ENCODE measurements at places on chromosomes 4 and X.

GRCh38 chrX:68433155-68433980, at the start of gene OPHN1:
OPHN1 (minus strand) TSS chrX:68433495; CDS start chrX:68433020, 475 bp downstream.
- no peak for DNase-seq

DNA sequence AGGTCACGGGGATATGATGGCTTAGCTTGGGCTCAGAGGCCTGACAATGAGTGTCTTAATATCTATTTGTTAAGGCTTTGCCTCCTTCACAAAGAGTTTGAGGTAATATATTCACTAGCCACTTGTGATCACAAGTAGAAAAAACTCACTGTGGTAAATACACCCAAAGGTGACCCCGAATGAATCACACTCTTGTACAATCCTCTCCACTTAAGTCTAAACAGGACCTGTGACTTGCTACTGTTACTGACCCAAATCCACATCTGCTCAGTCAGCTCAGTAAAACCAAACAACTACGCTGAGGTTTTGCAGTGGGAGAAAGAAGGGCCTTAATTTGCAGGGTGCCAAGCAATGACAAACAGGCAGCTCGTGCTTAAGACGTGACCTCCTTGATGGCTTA, 223.8 kb upstream of the MAGEC2 start:
- DNase-seq = no peak

GRCh38 chrX:33840176-33840575, 291.9 kb downstream of the FAM47A start:
- DNase-seq = no peak

DNA sequence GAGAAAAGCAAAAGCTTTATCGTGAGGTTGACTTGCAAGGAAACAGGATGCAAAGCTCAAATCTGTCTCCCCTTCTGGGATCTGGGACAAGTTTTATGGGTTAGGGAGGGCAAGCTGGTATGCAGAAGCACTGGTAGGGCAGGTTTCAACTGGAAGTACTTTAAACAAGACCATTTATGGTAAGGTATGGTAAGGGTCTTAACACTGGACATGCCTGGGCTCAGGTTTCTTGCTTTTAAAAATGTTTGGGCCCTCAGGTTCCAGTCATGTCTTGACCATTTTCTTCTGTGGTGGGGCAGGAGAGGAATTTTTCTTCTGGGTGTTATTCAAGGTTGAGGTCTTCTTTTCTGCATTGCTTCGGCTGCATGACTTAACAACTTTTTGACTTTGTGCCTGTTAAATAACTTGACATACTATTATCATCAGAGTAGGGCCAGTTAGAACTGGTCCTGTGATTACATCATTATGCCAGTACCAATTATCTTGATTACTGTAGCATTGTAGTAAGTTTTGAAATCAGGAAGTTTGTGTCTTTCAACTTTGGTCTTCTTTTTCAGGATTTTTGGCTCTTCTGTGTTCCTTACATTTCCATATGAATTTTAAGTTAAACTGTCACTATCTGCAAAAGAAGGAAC, 33.7 kb downstream of the CD38 start:
- no peak for DNase-seq

DNA sequence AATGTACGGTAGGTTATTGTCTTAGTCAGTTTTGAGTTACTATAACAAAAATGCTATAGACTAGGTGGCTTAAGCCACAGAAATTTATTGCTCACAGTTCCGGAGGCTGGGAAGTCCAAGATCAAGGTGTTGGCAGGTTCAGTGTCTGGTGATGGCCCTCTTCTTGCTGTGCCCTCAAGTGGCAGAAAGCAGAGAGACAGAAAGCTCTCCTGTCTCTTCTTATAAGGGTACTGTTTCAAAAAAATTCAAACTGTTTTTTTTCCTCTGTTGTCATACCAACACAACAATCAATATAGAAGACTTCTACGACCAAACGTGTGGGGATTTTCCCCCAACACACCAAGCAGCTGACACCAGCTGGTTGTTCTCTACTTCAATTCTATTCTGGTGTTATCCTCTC, 53.4 kb downstream of the ADGRG4 start:
- DNase-seq = no peak

DNA sequence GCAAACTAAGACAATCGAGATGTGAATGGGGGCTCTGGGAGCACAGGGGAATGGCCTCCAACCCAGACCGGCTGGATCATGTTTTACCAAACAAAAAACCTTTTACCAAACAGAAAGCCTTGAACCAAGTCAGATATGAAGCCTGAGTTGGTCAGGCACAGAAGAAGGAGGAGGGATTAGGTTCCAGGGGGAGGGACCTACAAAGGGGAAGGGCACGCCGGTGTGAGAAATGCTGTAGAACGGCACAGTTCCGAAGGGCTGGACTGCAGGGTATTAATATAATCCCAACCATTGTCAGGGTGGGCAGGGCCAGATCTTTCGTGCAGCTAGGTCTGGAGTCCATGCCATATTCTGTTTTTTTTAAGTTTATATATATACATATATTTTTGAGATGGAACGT, 52.9 kb upstream of the NYX start:
- no peak for DNase-seq

GRCh38 chrX:136546371-136546781, 14.4 kb downstream of the VGLL1 start:
- no peak for DNase-seq

DNA sequence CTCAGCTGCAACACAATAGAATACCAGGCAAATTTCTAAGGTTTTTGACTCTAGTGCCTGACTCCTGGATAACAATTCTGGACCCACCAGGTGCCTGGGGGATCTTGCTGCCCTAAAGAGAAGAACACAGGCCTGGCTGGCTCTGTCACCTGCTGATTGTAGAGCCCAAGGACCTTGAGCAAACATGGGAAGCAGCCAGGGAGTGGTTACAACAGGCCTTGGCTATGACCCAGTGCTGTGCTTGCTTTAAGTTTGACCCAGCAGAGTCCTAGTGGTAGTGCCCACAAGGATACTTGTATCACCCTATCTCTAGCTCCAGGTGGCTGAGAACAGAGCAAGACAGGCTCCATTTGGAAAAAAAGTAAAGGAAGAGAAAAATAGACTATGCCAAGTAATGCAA, 176.8 kb upstream of the DCAF12L2 start:
- DNase-seq = no peak

DNA sequence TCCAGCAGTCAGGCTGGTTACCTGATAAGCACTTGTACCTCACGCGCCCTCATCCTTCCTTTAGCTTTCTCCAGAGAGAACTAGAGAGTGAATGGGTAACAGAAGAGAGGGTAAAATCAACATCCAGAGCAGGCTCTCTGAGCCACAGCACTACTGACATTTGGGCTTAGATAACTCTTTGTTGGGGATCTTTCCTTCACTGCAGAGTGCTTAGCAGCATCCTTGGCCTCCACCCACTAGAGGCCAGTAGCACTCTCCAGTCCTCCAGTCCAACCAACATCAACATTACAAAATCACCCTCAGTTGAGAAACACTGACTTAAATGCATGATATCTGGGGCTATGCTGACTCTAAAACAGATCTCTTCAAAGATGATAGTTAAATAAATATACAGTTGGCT, 220.7 kb downstream of the TACR3 start:
- DNase-seq = no peak

DNA sequence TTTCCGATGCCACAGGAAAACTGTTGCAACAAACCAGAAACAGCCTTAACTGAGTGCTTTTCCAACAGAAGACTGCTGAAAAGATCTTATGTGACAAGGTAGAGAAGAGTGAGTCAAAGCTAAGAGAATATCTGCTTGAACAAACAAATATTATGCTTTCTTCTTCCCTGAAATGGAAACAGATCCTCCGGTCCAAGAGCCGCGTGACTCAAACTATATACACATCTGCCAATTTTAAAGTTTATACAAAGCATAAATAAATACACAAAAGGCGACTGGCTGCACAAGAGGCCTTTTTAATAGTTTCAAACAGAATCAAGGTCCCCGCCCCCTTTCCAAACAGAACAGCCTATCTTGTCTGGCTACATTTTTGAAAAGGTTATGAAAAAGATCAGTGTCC, 329.7 kb upstream of the F9 start:
- DNase-seq = no peak

DNA sequence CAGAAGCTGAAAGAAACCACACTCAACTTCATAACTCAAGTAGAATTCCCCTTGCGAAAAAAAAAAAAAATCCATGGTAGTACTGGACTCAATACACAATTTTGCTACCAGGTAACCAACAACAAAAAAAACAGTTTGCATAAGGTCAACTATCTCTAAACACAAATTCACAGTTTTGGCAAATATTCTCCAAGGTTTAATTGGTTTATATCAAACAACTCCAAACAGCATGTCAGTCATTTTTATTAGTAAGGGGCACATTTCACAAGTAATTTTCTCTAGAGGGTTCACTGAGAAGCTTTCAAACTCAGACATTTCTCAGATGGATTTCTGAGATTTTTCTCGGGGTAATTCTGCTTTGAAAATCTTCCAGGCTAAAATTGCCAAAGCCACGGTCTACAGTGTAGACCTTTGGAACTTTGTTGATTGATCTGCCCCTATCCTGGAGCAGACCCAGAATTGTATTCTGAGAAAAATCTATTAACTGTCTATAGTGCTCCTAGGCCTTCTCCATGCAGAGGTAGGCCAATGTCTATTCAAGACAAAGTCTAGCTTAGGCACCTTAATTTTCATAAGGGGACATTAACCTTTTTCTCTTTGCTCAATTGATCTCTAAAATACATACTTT, 73.7 kb upstream of the NFKB1 start:
- DNase-seq = no peak

- DNase-seq = no peak
These were observed 40.5 kb upstream of the FAM120C start for GRCh38 chrX:54223581-54223980.

- DNase-seq = no peak
These were observed 10.7 kb upstream of the PDHA1 start for GRCh38 chrX:19332983-19333382.

GRCh38 chr4:14667624-14668151, 334.6 kb upstream of the CPEB2 start:
- DNase-seq = no peak

DNA sequence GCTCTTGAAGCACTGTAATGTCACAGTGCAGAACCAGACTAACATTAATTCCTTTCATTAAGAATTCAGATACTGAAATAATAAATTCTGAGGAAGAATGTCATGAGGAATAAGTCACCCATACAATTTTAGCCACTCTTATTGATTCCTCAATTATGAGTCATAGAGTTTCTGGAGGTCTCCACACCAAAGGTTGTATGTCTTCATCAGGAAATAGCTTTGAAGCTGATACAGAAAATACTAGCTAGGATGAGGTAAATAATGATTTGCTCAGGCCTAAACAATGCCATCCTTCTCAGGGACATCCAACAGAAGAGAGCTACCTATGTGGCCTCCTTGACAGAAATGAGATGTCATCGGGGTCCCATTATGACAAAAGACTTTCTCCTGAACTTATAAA, 238.8 kb downstream of the OR13H1 start:
- no peak for DNase-seq

DNA sequence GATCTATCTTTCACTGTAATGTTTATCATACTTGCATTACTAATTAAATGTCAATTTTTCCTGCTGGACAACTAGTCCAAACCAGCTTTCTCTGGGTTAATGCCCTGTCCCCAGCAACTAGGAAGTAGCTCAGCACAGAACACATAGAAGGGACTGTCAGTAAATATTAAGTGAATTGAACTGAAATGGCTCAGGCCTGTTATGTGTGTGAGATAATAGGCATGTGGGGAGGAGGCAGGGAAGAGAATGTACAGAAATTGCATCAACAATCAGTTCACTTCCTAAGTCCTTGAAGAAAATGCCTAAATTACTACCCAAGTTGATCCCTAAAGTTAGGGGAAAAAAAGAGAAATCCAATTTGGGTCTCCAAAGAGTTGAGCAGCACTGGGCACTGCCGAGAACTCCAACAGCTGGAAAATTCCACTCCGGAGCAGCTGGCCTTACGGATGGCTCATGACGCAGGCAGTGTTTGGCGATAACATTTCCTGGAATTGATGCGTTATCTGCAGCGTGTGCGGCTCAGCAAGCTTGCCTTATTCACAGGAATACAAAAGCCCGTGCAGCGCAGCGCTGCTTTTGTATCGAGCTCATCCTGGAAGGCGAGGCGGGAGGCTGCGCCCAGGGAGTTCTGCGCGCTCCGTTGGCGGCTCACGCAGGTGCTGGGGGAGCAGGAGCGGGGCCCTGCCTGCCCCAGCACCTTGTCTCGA, 297.3 kb upstream of the LCORL start:
- DNase-seq = no peak

GRCh38 chrX:40298572-40299479, 201.1 kb upstream of the BCOR start:
- DNase-seq = no peak

- no peak for DNase-seq
These were observed 392.9 kb downstream of the UNC5C start for GRCh38 chr4:95155759-95156451.

DNA sequence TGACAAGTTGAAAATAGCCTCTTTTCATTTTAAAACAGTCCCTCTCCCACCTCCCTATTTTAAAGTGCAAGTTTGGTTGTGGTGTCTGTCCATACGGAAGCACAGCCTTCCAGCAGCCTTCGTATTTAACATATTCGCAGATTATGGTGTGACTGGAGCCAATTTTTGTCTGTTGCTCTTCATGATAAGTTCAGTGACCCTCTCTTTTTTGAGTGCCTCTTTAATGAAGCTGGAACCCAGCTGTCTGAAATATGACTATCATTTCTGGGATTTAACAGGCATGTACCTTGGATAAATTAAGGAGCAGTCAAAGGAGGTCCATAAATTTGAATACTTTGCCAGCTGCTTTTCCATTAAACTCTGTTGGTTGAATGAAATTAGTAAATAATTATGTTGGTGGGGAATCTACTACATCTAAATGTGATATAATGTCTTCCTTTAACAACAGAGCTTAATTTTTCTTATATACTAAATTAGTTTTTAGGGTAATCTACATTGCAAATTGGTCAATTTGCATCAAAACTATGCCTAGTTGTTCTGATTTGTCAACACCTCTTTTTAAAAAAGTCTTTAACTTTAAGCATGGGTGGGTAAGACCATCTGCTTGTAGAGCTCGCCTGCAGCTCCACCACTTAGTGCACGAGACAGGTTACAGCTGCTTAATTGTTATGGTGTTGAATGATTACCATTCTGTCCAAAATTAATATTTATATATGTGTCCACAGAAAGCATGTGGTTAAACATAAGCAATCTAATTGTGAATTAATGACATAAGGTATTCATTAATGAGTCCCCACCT, 216.6 kb downstream of the DCTD start:
- no peak for DNase-seq

- DNase-seq = no peak
These were observed 14.0 kb downstream of the PF4 start for GRCh38 chr4:73967866-73968265.

- no peak for DNase-seq
These were observed 97.4 kb downstream of the AASDH start for GRCh38 chr4:56289934-56290333.

GRCh38 chr4:53618321-53618720, 27.0 kb upstream of the LNX1 start:
- DNase-seq = no peak
